Hematopoietic multipotent progenitor cell (in vitro differentiated cells): ENCODE measurements at places on chromosomes 3 and 15.
A peak's percentile ranks its signal among the peaks of the same experiment; 100 is the strongest.

GRCh38 chr3:128281056-128281455 is 127.8 kb downstream of the EEFSEC start:
- DNase-seq: no peak

DNA sequence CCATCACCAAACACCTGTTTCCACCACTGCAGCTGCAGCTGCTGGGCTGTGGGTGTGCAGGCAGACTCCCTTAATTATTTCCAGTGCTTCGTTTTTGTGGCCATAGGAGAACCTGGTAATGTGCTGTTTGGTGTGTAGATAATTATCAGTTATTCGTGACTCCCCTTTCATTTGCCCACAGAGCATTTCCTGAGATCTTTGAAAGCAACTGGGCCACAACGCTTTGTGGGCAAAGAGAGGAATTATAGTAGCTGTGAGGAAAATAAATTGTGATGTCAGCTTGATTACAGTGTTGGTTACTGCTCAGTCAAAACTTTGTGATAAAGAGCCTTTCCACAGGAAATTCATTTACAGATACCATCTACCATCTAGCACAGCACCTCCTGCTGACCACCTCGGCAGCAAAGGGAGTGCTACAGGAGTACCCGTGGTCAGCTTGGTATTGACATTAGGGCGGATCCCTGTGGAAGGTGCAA is 193.3 kb upstream of the SLCO3A1 start:
- DNase-seq: peak; percentile 78

- DNase-seq: no peak
These were observed 11.8 kb downstream of the DAPK2 start for GRCh38 chr15:64034519-64034918.

DNA sequence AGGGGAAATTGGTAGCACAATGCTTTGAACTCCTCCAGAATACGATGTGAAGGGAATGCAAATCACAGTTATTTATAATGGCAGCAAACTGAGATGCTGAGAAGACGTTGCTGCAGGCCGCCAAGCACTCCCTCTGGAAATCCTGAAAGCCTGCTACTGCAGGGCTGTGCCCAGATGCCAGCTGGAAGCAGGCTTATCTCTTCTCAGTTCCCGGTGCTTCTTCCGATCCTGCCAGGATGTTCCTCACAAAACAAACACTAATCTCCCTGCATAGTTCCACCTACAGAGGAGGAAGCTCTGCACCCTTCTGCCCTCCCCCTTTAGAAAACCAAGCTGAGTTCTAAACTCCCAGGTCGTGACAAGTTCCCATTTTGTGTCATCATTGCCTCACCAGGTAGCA is 201.7 kb upstream of the BCL6 start:
- DNase-seq: no peak
